ENCODE measurements at places on chromosomes 6 and 20. TPM values are rescaled to one million over a fixed set of nuclear protein-coding genes. Genes with fewer than 3 reads are reported as not detected.

- peaks cover 4% of the 10 kb centered on the region for H3K4me1 ChIP-seq
- no peak overlapping the region for H3K27ac ChIP-seq
- no peak overlapping the region for H3K4me3 ChIP-seq
- no peak for DNase-seq
- H3K27me3 ChIP-seq, result peaks cover 7% of the 10 kb centered on the region
- H3K36me3 ChIP-seq, result no peaks in the 10 kb centered on the region
These were observed 132.3 kb upstream of the DOK5 start for GRCh38 chr20:54343099-54343498.

- no peak overlapping the region for H3K4me3 ChIP-seq
- no peak overlapping the region for H3K27ac ChIP-seq
- no peaks in the 10 kb centered on the region for H3K27me3 ChIP-seq
- DNase-seq, result no peak
- H3K36me3 ChIP-seq, result no peaks in the 10 kb centered on the region
These were observed 540.7 kb downstream of the BCKDHB start for GRCh38 chr6:80647156-80647555.

PDYN gene
- total RNA-seq, result not detected

DNA sequence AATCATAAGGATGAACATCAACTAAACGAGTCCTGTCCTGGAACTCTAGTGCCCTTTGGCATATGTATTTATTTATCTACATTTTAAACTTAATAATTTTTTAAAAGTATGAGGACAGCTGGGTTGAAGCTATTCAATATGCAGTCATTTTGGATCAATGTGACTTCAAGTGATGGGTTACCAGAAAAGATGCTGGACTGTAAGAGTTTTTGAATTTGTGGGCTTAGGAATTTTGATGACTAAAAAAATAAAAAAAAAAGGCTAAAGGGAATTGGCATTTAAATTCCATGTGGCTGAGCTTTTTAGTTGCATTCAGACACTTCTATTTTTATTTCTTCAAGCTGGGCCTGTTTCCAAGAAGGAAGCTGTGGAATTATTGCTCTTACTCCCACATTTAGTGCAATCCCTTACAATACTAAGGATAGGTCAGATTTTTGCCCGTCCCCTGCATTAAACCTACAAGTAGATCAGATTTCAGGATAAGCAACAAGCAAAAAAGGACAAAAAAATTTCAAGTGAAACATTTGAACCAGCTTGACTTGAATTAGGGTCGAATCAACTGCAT lies 704.2 kb upstream of the CITED2 start:
- H3K27ac ChIP-seq, result no peak overlapping the region
- H3K4me3 ChIP-seq, result no peak overlapping the region

PLTP gene
- 9.4 TPM for total RNA-seq

Measured in activated CD4-positive, alpha-beta memory T cell treated with anti-CD3 and anti-CD28 coated beads for 36 hours (primary cell).